ENCODE measurements at places on chromosomes 5 and 9.

DNA sequence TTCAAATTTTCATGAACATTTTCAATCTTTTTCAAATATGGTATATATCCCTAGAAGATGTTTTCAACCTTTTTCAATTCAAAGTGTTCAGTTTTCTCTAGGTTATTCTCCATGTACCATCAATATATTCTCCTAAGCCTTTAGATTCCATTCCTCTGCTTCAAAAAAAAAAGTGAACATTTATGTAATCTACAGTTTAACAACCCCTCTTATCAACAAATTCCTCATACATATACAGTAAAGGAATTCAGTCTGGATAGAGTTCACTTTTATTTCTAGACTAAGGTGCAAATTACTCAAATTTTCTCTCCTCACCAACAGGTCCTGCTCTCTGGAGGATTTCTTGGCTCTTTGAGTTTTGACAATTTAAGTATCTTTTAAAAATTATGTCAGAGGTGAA is 150.0 kb downstream of the ARL15 start:
- DNase-seq, result no peak

GRCh38 chr5:136332223-136333015 is 32.9 kb downstream of the TRPC7 start:
- no peak for DNase-seq

DNA sequence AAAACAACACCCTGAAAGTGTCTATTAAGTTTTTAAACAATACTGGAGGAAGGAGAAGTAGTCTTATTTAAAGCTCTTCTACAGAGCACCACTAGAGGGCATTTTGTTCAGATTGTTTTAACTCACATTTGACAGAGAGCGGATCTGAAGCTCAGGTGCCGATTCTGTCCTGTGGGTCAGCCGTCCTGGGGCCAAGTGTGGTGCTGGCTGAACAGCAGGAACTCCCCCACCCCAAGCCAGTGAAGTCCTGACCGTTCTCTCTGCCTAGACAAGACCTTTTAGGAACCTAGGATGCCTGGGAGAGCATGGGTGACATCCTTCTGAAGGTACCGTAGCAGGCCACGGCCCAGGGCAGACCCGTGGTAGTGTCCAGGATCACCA is 3.9 kb downstream of the EXOC3 start:
- DNase-seq, result peak; percentile 74

DNA sequence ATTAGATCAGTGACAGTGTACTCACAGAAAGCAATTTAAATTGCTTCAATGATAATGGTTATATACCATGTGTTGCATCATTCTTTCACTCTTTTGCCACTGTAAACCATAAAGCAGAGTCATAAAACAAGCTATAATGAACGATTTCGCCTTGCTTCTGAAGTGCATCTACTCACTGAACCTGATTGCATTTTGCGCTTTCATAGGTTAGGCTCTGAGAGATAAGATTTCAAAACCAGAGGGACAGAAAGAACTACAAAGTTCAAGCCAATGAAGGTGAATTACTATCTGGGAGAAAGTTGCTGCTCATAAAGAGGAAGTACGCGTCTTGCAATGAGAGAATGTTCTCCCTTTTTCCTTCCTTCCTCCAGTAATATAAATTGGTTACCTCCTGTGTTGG is 412.7 kb downstream of the CETN3 start:
- no peak for DNase-seq

GRCh38 chr9:89754193-89754592 is 149.4 kb downstream of the GADD45G start:
- DNase-seq, result peak; percentile 48

- DNase-seq, result no peak
Measured at GRCh38 chr9:81183761-81184160, 505.6 kb downstream of the TLE1 start.

DNA sequence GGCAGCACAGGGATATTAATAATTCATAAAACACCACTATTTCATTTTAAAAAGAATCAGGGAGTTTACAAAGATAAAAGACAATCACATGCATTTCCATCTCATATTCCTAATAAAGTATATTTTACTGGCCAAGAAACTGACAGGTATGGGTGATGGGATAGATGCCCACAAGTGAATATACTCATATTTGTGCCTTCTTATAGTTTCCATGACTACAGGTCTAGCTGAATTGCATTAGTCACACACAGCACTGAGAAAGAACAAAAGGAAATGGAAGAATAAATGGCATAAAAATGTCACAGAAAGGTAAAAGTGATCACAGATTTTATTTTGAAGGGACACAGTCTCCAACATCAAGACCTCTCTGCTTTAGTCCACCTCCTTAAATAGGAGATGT is 193.5 kb downstream of the PLK2 start:
- DNase-seq, result no peak

DNA sequence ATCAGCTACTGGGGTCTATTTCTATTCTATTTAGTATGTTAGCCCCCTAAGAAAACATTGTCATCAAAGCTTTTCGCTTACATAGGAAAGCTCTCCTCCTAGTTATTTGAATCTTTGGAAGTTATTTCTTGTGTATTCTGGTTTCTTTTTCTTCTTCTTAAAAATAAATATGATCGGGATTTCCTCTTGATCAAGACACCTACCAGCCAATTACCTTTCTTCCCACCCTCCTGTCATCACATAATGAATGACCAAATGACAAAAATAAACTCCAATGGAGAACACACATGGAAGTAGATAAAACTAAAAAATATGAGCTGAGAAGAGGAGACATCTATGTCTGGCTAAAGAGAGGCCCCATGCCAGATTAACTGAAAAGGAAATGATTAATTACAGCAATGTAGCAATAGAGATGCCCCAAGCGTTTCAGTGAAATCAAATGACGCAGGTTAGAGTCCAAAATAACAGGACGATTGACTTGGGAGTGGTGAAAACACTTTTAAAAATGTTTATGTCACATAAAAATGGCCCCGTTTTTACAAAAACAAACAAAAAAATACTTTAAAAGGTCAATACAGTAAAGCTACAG is 59.5 kb upstream of the PCSK1 start:
- no peak for DNase-seq

- DNase-seq, result no peak
Measured at GRCh38 chr5:123561230-123561629, 49.3 kb downstream of the CSNK1G3 start.

DNA sequence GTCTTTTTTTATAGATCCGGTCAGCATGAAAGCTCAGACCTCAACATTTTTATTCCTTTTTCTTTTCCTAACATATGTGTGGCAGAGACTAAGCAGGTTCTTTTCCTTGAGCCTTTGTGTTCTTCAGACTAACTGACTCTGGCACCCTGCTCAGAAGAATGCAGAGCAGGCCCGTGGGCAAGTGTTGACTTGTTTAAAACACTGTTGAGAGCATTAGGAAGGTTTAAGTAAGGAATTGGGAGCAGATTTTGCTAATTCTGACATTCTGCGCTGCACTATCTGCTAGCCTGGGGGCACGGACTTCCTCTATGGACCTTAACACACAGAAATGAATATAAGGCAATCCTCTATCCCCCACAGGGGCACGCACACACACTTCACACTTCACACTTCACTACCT is 182.5 kb upstream of the PIK3R1 start:
- DNase-seq, result no peak

DNA sequence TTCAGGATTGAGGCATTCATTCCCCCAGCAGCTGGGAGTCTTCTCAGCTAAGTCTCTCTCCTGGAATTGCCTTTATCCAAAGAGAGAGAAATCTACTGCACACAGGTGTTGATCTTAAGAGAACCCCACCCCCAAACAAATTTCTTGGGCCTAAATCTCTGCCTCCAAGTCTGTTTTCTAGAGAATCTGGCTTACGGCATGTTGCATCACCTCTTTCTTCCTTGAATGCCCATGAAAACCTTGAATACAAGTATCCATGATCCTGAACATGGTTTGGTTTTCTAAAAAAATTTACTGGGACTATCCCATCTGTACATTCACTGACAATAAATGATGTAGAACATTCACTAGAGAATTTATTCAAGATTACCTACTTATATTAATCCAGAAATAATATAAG is 401.6 kb downstream of the PDE4D start:
- DNase-seq, result no peak

GRCh38 chr5:103669615-103670014 is 107.0 kb upstream of the NUDT12 start:
- DNase-seq, result no peak

- DNase-seq, result no peak
Measured at GRCh38 chr5:11212706-11213105, 451.7 kb upstream of the DAP start.

GRCh38 chr5:50751064-50751657 is 84.7 kb downstream of the PARP8 start:
- DNase-seq, result no peak
